ENCODE measurements at places on chromosomes 3 and 15. TPM values are rescaled to one million over a fixed set of nuclear protein-coding genes. Genes with fewer than 3 reads are reported as not detected.

GRCh38 chr3:192011137-192011536 is 550.2 kb downstream of the PYDC2 start:
- no peak for DNase-seq

GRCh38 chr3:43238801-43239200 is 47.5 kb upstream of the SNRK start:
- DNase-seq, result no peak

DNA sequence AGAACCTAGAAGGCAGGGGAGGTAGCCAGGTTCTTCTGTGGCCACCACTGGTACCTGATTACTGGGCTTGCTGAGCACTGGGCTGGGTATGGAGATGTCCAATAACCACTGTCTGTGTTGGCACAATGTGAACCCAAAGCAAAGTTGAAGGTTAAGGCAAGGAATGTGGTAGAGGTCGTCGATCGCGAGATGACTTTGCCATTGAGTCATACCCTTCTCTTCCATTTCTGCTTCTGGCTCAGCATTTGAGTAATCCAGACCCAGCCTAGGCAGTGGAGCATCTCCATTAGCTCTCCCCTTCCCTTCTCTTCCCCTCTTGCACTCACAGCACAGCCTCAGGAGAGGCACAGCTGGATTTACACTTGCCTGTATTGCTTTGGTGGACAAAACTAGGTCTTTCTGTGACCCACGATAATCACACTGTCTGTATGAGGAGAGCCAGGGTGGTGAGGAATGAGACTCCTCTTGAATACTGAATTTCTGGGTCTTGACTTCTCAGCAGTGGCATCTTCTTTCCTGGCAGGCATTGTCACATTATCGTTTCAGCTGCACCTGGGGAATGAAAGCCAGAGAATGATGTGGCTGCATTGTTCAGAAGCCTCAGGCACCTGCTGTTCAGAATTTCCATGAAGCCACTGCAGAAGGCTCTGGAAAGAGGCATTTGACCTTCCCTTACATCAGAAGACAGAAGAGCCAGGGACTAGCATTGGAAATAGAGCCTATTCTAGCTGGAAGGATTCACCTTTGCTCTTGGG is 272.6 kb downstream of the PDCD6IP start:
- DNase-seq, result no peak

GRCh38 chr15:83498374-83498773 is 51.2 kb downstream of the SH3GL3 start:
- no peak for DNase-seq

GRCh38 chr15:90059208-90059985 is 42.9 kb downstream of the IDH2 start:
- DNase-seq, result no peak

- no peak for DNase-seq
Observed at GRCh38 chr3:94417963-94418455, 355.1 kb downstream of the NSUN3 start.

- no peak for DNase-seq
Observed at GRCh38 chr15:75206803-75207617, 5.3 kb downstream of the C15orf39 start.

DNA sequence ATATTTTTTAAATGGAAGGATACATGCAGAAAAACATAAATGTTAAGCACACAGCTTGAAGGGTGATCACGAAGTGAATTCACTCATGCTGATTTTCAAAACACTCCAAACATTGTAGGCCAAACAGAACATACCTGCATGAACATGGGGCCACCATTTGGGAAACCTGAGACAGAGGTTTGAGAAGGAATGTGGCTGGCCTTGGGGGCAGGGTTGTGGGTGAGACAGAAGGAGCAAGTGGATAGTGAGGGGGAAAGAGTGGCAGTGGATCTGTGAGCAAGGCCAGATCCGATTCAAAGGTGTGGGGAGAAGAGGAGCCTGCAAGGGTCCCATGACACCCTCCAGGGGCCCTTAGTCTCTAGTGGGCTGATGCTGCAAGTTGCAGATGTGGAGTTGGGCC is 94.9 kb downstream of the HMG20A start:
- DNase-seq, result no peak

DNA sequence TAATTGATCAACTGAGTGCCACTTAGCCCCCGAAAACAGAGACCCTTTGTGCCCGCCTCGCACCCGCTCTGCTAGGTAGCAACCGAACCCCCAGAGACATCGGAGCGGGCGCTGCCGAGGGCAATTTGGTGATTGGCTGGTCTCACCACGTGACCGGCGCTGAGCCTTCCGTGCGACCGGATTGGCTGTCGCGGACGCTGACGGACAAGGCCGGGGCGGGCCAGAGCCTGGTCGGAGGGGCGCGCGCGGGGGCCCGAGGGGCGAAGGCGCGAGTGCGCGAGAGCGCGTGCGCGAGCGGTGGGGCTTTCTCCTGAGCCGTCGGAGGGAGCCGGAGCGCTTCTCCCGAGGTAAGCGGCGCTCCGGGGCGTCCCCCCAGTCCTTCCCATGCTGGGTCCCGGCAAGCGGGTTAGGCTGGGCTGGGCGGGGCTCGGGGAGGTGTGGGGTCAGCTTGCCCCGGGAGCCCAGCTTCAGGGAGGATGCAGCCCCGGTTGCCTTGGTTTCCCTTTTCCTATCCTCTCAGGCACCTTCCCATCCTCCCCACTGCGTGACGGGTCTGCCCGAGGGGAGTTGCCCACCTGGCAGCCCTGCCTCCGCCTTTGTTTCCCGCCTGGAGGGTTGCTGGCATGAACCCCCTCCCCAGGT is at the start of gene TMEM108:
TMEM108 (plus strand) TSS at position 303 of the 642 bp plus-strand sequence.
- peak; percentile 41 for DNase-seq

- peak; percentile 93 for DNase-seq
Observed at GRCh38 chr3:149575213-149575960, 82.4 kb downstream of the WWTR1 start.

- DNase-seq, result no peak
Observed at GRCh38 chr15:77823736-77824135, 191.0 kb upstream of the LINGO1 start.

GRCh38 chr3:55468251-55468650 is 18.9 kb downstream of the WNT5A start:
- peak; percentile 82 for DNase-seq

DNA sequence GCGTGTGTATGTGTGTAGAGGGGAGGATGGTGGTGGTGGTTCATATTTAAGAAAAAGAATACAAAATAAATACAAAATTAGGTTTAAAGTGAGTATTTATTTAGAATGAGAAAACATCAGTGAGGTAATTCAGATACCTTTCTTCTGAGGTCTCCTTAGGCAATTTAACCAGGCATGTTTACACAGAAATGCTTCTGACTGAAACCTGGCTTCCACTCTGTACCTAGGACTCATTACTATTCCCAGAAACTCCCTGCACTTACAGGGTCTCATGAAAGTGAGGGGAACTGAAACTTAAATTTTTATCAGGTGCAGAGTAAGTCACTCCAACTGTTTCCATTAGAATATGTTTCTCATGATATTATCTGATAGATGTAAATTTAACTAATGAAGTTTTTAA is 10.3 kb upstream of the DIPK2A start:
- DNase-seq, result no peak

GRCh38 chr3:183812761-183813445 is 12.5 kb downstream of the MAP6D1 start:
- no peak for DNase-seq

DNA sequence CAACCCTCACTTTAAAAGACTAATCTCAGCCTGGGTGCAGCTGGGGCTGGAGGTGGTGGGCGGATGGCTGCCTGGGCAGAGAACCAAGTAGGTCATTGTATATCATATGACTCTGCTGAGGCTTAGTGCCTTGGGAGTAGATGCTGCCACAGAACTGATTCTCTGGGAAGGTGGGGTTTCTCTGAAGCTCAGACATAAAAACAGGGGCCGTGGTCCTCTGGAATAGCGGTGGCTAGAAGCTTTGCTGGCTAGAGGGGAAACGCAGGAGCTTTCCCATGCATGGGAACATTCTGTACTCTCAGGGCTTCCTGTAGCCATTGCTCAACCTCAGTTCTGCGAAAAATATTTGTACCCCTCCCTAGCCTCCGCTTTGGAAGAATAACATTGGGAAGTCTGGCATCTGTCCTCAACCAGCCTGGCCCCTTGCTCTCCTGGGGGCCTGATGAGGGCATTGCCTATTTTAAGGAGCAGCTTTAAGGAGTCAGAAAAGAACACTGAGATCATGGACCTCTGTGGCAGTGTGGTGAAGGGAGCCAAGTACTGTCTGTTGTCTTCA is 14.7 kb downstream of the TIMP4 start:
- DNase-seq, result peak; percentile 80

DNA sequence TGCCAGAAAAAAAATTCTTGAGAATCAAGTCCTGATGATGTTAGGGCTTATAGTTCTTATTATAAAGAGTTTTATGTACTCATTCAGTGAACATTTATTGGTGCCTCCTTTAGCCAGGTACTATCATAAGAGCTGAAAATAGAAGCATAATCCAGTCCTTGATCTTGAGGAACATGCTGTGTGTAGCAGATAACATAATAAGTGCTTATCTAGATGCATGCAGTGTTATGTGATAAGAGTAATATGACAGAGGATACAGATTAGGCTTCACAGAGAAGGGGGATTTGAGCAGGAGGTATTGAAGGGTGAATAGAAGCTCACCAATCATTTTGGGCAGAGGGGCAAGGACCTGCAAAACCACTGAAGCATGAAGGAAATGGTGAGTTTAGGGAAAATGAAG is 1.1 kb downstream of the CCR2 start:
- DNase-seq, result no peak

DNA sequence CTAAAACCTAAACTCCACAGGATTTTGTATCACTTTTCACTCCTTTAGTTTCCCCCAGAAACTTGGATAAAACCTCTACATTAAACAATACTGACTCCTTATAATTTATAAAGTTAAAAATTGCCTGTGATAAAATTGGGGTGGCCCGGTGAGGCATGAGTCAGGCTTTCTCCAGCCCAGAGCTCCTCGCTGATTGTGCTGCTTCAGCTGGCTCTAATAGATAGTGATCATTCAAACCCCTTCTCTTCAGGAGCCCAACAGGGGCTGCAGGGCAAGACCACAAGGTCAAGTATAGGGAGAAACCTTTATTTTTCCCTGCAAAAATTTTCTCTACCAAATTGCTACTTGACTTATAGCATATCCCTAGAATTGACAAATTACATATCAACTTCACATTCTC is 308.2 kb downstream of the PLCL2 start:
- no peak for DNase-seq

GRCh38 chr15:69154078-69154477 is 6.4 kb upstream of the GLCE start:
- no peak for DNase-seq

DNA sequence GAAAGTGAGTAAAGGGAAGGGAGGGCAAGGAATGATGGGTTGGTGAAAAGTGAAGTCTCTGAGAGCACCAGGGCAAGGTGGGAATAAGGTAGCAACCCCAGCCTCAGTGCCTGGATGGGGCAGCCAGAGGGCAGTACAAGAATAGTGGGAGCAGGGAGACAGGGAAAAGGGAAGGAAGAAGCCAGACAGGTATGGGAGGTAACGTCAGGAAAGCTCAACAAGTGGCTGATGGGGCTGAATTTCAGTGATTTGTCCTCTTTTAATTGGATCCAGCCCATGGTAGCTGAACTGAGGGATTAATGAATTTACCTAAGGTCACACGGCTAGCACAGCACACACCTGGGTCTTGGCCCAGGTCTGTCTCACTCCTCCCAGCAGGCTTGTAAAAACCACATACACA is 12.6 kb downstream of the RORA start:
- no peak for DNase-seq

DNA sequence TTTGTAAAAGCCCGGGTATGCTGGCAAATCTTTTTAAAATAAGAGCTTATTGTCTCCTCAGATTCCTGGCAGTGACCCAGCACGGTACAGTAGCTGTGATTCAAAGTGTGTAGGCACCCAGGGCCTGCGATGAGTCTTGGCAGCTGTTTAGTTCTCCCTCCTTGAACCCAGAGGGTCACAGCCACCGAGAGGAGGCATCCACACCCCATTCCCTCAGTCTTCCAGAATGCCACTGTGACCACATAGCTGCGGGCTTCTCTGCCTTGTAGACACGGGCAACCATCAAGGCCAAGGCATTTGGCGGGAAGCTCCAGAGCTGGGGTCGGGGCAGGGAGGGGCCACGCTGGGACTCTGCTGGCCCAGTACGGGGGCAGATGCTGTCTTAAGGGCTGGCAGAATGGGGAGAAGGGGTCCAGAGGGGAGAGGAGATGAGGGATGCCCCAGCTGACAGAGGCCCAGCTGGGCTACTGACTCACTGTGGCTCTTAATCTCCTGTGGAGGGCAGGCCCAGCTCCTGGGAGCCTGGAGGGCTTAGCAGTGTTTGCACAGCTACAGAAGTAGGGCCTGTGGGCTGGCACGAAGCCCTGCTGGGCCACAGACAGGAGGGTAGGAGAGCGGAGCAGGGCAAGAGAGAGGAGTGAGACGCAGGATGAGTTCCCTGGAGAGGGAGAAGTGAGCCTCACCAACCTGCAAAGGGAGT is 68.8 kb upstream of the DLG1 start:
- DNase-seq, result peak; percentile 71

The CHRNB4 gene
- not detected for polyA plus RNA-seq

The RTP1 gene
- not detected for polyA plus RNA-seq

The SLC22A14 gene
- polyA plus RNA-seq, result not detected

The ALDH1A2 gene
- 0.68 TPM for polyA plus RNA-seq

The ALDH1A3 gene
- 4.8 TPM for polyA plus RNA-seq

The GOLGA8J gene
- polyA plus RNA-seq, result not detected
